ENCODE measurements at places on chromosomes 6 and 20. TPM values are rescaled to one million over a fixed set of nuclear protein-coding genes. Genes with fewer than 3 reads are reported as not detected.

CBLN4 gene
- not detected for polyA plus RNA-seq

CGA gene
- not detected for polyA plus RNA-seq

TRDN gene
- not detected for polyA plus RNA-seq

PNPLA1 gene
- 3.8 TPM for polyA plus RNA-seq

SLC35B2 gene
- 31.5 TPM for polyA plus RNA-seq

ZDHHC14 gene
- 0.93 TPM for polyA plus RNA-seq

ECT2L gene
- not detected for polyA plus RNA-seq

FABP7 gene
- polyA plus RNA-seq = not detected

- DNase-seq = no peak
These were observed 21.2 kb downstream of the SYNDIG1 start for GRCh38 chr20:24490598-24490997.

DNA sequence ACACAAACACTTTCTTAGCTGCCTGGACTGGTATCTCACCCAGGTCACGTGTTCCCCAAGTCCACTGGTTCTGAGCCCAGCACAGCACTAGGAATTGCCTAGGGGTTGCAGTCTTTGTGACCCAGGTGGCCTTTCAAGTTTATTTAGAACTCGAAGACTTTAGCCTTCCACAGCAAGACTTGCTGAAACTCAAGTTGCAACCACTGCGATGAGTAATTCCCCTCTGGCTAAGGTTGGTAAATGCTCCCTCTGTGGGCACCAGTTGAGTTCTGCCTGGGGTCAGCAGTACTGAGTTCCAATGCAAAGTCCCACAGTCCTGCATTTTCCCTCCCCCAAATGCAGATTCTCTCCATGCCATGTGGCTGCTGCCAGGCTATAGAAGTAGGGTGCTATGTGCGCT, 77.6 kb upstream of the MOCS1 start:
- no peak for DNase-seq

- DNase-seq = peak; percentile 75
These were observed 2.2 kb upstream of the ID1 start for GRCh38 chr20:31602779-31603441.

DNA sequence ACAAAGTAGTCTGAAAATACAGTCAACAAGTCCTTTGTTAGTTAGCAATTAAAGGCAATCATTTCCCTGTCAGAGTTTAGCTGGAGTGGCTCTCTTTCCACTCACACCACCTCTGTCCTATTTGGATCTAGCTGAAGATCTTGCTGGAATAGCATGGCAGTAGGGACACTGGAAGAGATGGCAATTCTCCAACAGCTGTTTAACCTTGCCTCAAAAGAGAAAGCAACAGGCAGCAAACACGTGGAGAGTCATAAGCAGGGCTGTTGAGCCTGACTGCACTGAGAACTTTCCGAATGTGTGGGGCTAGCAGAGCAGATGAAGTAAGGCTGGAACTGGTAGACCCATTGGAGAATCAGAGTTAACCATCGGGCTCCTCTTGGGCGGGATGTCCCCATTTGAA, 38.0 kb upstream of the PRSS35 start:
- no peak for DNase-seq

DNA sequence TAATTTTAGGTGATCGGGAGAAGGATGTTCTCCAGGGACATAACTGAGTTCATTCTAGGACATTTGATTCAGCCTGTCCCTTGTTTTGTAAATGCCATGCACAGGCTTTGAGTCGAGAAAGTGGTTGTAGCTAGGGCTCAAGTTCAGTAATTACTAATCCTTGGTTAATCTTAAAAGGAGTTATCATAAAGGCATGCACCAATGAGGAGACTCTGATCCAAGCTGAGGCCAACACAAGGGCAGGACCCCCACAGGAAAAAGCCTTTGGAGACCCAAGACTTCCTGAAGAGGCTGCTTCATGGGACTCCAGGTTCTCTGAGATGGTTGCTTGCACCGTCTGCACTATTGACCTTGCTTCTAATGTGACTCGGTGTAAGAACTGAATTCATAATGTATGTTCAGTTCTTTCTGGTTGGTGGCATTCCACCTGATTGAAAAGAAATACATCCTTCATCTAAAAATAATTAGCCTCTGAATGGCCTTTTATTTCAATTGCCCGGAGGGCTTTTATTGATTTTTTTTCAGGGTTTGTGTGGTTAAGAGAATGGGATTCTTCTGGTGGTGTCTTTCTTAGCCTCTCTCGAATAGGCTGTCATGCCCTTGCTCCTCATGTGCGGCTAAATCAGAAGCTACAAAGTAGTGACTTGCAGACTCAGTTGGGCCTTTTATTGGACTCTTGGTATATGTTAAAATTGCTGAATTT, 201.7 kb upstream of the PLCB4 start:
- no peak for DNase-seq

- DNase-seq = no peak
These were observed 15.0 kb downstream of the ALDH8A1 start for GRCh38 chr6:134934793-134935485.

DNA sequence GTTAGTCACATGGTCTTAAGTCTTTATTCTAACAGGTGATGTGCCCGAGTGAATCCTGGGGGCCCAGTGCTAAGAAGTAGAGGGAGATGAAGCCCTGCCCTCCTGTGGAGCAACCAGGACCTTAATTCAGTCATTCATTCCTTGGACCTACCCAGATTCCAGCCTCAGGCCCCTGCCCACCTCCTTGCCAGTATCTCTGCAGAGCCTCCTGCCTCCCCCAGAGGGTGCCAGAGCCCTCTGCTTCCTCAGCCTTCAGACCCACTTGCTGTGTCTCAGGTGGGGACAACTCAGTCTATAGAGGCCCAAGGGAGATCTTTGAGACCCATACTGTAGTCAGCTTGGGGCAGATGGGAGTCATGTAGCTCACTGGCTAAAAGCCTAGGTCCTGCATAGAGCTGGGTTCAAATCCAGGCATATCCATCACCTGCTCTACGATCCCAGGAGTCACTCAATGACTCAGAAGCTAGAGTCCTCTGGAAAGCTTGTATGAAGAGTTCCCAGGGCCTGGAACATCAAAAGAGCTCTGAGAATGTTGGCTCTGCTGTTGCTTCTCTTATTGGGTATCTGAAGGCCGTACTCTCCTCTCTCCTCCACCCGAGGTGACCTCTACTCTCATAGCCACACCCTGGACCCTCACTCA, 3.9 kb upstream of the SIGLEC1 start:
- DNase-seq = no peak

- DNase-seq = peak; percentile 60
These were observed 136.4 kb downstream of the MTFR2 start for GRCh38 chr6:136113736-136114173.

GRCh38 chr6:14703586-14703985, 542.3 kb upstream of the JARID2 start:
- no peak for DNase-seq

DNA sequence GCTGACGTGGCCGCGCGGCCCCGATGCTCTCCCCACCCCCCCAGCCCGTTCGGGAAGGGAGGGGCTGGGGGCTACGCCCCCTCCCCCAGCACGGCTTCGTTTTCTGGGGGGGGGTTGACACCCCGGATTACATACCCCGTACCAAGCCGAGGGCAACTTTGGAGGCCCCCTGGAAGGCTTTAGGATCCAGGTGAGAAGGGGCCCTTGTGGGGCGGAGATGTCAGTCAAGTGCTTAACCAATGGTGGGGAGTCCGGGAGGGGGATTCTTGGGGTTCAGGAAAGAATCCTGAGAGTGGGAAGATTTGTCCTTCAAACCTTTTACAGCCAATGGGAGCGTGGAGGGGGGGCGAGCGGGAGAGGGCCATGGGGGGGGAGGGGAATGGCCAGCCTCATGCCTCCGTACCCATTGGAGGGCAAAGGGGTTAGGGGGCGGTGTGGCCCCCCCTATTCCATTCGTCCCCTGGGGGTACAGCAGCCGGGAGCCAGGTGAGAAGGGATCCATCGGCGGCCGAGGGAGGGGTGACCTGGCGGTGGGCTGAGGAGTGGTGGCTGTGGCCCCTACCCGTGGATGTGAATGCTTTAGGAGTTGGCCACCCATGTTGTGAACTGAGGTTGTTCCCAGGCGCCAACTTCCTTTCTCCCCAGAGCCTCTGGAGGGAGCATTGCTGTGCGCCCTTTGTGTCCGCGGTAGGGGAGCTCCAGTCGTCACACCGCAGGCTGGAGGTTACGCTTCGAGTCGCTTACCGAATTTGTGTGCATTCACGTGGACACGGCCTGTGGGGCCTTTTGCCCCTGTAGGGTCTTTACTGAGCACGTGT, 682 bp downstream of the BRD2 start:
- DNase-seq = peak; percentile 44

DNA sequence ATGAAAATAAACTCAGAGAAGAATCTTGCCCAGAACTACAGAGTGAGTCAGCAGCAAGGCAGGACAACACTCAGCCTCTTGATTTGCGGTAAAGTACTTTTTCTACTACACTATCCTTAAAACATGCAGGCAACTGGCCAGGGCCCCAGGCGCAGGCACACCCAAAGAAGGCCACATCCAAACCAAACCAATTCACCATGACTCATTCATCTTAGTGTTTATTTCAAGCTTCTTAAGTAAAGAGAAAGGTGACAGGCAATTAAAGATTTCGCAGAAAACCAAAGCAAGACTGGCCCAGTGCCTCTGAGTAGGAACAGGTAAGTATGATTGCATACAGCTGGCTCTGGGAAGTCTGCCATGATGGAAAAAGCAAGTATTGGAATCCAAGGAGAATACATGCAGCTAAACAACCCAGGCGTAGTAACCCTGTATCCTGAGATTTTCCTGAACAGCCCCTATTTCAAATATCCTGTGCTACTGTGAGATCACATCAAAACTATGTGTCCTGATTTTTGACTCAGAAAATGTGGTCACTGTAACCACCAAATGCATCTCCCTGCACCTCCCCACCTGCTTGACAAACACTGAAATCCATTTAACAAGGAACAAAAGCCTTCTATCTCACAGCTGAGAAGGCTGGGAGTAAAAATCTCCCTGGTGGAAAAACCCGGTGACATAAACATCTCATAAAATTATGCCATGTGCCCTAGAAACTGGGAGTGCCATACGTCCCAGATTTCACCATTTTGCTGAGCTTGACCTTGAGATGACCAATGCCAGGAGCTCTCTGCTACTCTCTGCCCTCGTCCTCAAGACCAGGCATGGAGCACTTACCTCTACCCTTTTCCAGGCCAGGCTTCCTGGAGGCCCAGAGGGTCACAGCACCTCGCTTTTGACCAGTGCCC, 12.4 kb downstream of the WFDC3 start:
- DNase-seq = no peak

DNA sequence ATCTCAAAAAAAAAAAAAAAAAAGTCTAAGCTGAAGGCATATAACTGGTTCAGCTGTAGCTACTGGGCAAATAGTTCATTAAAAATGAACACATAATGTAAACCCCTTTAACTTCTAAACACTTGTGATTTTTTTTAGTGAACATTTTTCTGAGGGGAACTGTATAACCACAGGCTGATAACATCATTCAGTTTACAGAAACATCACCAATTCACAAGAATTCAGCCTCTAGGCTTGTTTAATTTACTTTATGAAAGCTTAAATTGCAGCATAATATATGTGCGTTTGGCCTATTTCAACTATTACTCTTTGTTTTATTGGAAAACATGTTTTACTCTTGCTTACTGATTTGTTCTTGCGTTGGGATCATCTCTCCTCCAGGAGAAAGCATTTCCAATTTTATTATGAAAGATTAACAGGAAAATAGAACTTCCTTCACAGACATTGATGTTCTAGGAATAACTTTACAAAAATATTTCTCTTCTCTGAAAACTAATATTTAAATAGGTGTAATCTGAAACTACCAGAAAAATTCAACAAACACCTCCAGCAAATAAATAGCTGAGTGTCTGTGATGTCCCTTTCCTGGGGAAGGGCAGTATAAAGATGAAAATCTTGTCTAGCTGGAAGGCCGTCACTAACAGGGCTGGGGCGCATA, 284.5 kb downstream of the UST start:
- DNase-seq = no peak

DNA sequence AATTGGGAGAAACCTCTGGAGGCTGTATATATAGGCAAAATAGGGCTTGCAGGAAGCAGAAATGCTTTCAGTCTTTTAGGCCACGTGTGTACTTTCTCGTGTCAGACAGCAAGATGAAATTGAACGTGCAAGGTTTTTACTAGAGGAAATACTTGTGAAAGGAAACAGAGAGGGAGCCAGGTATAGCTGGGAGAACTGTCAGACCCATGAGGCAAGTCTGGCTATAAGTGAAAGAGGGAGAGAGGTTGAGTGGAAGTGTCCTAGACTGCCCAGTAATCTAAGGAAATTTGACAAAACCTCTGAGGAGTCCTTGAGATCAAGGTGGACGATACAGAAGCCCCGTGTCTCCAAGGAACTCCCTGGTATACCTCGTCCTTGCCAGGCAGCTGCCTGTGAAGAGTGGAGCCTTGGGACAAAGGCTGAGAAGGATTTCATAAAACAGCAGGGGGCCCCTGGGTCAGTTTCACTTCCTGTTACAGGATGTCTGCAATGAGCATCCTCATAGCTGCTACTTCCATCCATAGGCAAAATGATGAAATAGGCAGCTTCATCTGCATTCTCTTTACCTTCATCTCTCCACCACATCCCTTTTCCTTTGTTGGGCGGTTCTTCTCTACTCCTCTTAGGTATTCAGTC, 114.4 kb upstream of the MAP3K7 start:
- DNase-seq = peak; percentile 4

GRCh38 chr6:162777091-162777490, 49.3 kb downstream of the PACRG start:
- DNase-seq = no peak

GRCh38 chr6:54071821-54072340, 39.4 kb upstream of the MLIP start:
- no peak for DNase-seq

DNA sequence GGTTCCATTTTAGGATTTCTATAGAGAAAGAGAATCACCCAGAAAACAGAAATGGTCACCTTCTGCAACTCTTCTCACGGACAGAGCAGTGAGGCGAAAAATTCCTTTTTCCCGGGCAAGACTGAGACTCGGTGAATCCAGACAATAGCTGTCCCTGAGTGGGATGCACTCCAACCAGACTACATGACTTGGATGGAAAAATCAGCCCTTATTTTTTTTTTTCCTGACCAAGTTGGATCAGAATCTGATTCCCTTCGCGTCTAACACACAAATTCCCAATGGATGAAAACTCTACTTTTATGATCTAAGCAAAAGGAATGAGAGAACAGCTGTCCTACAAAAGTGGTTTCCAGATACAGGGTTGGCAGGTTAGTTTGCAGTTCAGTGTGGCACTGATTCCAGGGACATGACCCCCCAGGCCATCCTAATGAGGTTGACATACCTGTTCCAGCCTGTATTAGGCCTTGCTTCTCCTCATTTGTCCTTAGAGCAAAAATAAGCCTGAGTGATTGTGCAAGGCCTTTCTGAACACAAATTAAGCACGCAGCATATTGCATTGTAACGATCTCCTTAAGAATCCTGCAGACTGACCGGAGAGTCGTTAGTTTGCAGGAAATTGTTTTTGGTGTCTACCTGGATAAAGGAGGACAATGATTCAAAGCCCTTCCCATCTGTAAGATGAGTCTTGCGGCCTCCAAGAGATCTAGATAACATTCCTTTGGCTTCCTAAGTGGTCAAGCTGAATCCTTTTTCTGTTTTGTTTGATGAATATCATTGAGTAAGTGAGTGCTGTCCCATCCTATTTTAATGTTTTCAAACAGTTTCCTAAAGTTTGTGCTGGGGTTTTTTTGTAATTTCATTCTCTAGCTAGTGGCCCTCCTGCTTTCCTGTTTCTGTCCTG, 1.5 kb upstream of the NEDD9 start:
- DNase-seq = no peak

Measured in CD14-positive monocyte (primary cell).